ENCODE measurements at places on chromosomes 13 and 19. TPM values are rescaled to one million over a fixed set of nuclear protein-coding genes. Genes with fewer than 3 reads are reported as not detected.

Gene TNNT1
- total RNA-seq, result not detected

Gene ARHGEF1
- total RNA-seq, result 646 TPM

DNA sequence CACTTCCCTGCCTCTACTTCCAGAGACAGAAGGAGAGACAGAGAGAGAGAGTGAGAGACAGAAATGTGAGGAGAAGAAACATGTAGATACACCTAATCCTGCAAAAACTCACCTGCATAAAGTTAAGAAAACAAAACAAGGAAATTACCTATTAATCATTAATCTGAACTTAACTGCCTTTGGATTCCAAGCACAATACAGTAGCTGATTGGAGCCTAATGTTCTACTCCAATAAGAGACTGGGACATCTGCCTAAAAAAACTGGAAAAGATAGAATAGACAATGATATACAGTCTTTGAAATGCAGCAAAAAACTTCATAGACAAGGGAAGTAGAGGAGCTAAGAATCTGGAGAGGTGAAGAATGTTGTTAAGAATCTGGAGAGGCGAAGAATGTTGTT is 910.2 kb upstream of the SLC10A2 start:
- no peak for DNase-seq

GRCh38 chr13:103540382-103540765 is 474.2 kb upstream of the SLC10A2 start:
- no peak for DNase-seq

Gene RASGRP4
- total RNA-seq, result not detected

Gene TMIGD2
- not detected for total RNA-seq

DNA sequence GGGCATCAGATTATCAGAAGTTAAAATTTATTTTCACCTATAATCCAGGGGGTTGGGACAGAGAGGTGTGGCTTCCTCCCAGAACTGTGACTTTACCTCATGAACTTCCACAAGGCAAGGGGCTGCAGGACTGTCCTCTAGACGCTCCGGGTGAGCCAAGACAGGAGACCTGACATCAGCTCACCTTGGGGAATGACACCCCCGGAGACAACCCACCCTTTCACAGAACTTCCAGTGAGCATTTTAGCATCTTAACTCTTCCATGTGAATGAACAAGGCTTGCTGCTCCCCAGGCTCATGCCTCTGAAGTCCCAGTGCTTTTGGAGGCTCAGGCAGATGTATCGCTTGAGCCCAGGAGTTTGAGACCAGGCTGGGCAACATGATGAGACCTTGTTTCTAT is 29.4 kb upstream of the TFDP1 start:
- DNase-seq, result no peak

DNA sequence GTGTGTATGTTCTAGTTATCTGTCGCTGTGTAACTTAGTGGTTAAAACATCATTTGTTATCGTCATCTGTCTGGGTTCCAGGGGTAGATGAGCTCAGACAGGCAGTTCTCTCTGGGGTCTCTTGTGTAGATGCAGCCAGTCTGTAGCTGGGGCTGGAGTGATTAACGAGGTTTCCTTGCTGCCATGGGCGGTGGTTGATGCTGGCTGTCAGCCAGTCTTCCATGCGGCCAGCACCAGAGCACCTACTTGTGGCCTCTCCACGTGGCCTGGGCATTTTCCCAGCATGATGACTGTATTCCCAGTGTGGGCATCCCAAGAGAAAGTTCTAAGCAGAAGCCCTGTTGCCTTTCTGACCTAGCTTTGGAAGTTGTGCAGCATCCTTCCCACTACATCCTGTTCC is 10.7 kb downstream of the ERCC5 start:
- no peak for DNase-seq

DNA sequence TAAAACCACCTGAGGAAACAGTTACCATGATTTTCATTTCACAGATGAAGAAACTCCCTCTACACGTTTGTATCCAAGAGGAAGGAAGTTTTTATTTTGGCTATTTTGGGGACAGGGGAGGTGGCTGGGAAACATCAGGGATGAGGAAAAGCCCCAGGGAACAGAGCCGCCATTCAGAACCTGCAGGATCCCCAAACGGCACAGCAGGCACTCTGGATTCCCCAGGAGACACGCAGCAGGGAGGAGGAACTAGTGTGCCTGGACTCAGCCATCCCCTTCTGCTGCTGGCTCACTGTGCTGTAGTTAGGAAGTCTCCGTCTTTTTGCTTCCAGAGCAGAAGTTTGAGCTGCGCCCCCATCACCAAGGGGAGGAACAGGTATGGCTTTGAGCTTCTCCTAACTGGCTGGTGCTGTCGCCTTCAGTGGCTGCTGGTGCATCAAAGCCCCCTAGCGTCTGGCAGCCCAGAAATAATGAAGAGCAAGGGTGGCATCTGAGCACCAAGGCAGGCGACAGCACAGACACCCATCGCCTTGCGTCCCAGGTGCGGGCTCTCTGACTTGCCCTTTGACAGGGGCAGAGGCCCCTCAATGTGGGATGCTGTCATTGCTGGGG is 4.2 kb downstream of the NAPA start:
- no peak for DNase-seq

Gene KIR2DL4
- total RNA-seq, result not detected

Gene ICAM5
- total RNA-seq, result 0.54 TPM

GRCh38 chr13:44451126-44451525 is 77.5 kb downstream of the SERP2 start:
- no peak for DNase-seq

DNA sequence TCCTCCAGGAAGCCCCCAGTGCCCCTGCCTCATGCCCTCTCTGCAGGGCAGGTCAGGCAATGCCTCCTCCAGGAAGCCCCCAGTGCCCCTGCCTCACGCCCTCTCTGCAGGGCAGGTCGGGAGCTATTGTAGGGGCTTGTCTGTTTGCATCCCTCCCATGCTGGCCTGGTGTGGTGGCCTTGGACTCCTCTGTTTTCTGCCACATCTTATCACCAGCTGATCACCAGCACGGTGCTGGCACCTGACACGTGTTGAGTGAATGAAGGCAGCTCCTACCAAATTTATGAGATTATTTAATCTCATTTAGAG is 51.5 kb upstream of the C13orf46 start:
- no peak for DNase-seq

DNA sequence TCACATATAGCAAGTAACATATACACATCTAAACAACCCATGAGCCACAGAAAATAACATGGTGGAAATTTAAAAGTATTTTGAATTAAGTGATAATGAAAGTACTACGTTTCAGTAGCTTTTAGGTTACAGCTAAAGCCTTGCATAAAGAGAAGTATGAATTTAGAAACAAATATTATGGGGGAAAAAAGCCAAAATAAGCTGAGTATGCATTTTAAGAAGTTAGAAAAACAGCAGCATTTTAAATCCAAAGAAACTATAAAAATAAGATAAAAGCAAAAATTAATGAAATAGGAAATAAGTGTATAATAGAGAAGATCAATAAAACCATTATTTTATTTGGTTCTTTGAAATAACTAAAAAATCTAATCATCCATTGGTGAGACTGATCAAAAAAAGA is 89.8 kb upstream of the ARHGEF7 start:
- DNase-seq, result no peak

- no peak for DNase-seq
Observed at GRCh38 chr13:20002787-20003186, 44.3 kb downstream of the ZMYM2 start.

DNA sequence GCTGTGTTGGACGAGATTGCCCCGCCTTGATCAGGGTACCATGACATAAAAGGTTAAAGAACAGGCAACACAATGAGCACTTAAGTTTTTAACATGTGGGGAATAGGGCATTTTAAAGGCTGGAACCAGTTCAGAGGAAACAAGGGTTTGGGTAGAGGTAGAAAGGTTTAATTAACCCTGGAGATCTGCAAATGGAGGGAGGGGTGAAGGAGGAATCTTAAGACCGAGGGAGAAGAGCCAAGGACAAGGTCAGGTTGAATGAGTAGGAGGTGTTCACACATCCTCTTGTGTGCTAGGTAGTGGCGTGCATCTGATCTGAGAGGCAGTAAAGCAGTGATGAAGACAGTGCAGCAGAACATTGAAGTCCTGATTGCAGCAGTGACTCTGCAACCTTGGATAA is 28.5 kb downstream of the SKA3 start:
- DNase-seq, result no peak

Gene TMC4
- total RNA-seq, result not detected

GRCh38 chr13:76474966-76475365 is 411.2 kb downstream of the KCTD12 start:
- no peak for DNase-seq

- no peak for DNase-seq
Observed at GRCh38 chr19:52520013-52520412, 7.5 kb upstream of the ZNF808 start.

- DNase-seq, result no peak
Observed at GRCh38 chr13:50794226-50794625, 49.3 kb downstream of the DLEU7 start.

- no peak for DNase-seq
Observed at GRCh38 chr13:90448466-90449037, 898.9 kb upstream of the MIR17HG start.

DNA sequence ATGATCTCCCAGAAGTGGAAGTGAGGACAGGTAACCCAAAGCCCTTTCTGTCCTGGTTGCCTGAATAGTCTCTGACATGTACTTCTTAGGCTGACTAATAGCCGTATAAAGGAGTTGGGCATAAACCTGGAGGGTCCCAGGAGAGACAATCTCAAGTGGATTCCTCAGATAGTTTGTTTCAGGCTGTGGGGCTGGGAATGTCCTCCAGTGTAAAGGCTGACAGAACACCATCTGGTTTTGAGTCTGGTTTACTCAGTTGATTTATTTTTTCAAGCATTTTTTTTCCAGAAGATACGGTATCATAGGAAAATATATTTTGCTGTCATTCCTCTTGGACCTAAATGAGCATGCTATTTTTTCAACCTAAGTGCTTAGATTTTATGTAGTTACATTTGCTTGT is 15.2 kb downstream of the HTR2A start:
- DNase-seq, result no peak

Gene EFNB2
- 1.00 TPM for total RNA-seq
